NAMALWA (cell line): ENCODE measurements at places on chromosomes 7 and 10.

DNA sequence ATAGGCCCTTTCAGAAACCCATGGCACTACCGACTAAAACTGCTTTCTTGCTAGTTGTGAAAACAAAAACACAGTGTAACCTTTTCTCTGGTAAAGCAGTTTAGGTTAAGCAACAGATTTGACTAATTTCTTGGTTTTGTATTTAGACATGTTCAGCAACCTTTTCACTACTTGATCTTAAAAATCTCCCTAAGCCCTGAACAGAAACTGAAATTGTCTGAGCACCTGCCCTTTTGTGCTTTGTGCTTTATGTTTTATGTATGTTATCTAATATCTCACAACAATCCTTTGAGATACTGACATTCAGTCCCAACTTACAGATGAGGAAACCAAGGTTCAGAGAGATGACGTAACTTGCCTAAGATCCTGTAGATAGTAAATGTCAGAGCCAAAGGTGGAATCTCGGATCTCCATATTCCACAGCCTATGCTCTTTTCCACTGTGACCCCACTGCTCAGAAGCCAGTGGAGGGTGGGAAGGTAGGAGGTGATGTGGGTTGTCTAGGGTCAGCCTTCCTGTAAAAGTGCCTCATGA lies 146.6 kb downstream of the LCOR start:
- no peak for DNase-seq

- no peak for DNase-seq
Observed at GRCh38 chr10:121418126-121418777, 180.0 kb downstream of the FGFR2 start.

DNA sequence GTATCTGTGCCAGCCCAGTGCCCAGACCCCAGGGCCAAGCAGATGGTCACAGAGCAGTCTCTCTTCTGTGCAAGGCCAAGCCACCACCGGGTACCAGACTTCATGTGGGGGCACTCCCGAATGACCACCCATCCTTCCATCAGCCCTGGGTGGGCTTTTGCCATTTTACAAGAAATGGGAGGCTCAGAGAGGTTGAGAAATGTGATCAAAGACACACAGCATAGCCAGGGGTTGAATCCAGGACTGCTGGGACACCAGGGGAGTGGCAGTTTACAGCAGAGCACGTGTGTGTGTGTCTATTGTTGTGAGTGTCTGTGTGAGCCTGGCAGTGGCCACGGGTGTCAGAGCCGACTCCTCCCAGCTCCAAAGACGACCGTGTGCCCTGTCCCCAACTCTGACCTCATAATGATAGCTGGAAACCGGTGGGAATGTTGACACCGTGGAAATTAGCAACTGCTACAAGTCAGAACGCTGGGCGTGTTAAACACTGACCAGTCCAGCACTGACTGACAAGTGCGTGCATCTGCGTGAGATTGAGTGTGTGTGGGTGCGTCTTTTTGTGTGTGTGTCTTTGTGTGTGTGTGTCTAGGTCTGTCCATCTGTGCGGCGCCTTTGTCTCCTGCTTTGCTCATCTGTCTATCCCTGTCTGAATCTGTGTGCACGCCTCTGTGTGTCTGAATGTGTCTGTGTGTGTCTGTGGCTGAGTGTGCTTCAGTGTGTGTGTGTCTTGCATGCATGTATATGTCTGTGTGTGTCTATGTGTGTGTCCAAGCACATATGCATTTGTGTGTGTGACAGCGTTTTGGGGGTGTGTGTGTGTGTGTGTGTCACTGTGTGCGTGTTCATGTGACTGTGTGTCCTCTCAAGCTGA lies 17.2 kb upstream of the SLC29A4 start:
- no peak for DNase-seq

DNA sequence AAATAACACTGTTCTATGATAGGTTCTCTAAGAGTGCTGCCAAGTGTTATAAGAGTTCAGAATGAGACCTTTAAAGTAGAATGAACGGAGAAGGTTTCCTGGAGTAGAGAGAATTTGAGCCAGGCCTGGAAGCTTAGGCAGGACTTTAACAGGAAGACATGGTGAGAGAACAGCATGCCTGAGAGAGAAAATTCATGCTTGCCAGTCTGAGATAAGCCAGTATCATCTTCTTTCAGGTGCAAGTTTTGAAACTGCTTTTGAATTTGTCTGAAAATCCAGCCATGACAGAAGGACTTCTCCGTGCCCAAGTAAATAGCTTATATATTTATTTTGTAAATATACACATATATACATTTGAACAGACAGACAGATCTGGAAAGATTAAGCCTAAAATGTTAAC lies 22.1 kb downstream of the ARMC10 start:
- no peak for DNase-seq
